GM23338 (cell line): ENCODE measurements at places on chromosomes 7 and 10.
A peak's percentile ranks its signal among the peaks of the same experiment; 100 is the strongest.

GRCh38 chr10:62804356-62805230 is at the start of gene ADO:
Gene ADO, plus strand, starts transcription at chr10:62804720. Its CDS starts 340 bp downstream, at chr10:62805060.
- peaks cover 7% of the 10 kb centered on the region; the same call in 1 of the 2 replicates for H3K36me3 ChIP-seq
- peak; percentile 95 for DNase-seq
- peak within 1 kb of the TSS; percentile 87 for H3K4me3 ChIP-seq
- no peaks in the 10 kb centered on the region for H3K27me3 ChIP-seq

DNA sequence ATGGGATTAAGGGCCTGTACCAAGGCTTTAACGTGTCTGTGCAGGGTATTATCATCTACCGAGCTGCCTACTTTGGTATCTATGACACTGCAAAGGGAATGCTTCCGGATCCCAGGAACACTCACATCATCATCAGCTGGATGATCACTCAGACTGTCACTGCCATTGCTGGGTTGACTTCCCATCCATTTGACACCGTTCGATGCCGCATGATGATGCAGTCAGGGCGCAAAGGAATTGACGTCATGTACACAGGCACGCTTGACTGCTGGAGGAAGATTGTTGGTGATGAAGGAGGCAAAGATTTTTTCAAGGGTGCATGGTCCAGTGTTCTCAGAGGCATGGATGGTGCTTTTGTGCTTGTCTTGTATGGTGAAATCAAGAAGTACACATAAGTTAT is 18.2 kb downstream of the LSM5 start:
- no peaks in the 10 kb centered on the region for H3K36me3 ChIP-seq
- no peaks in the 10 kb centered on the region for H3K27me3 ChIP-seq
- H3K4me1 ChIP-seq: no peaks in the 10 kb centered on the region

DNA sequence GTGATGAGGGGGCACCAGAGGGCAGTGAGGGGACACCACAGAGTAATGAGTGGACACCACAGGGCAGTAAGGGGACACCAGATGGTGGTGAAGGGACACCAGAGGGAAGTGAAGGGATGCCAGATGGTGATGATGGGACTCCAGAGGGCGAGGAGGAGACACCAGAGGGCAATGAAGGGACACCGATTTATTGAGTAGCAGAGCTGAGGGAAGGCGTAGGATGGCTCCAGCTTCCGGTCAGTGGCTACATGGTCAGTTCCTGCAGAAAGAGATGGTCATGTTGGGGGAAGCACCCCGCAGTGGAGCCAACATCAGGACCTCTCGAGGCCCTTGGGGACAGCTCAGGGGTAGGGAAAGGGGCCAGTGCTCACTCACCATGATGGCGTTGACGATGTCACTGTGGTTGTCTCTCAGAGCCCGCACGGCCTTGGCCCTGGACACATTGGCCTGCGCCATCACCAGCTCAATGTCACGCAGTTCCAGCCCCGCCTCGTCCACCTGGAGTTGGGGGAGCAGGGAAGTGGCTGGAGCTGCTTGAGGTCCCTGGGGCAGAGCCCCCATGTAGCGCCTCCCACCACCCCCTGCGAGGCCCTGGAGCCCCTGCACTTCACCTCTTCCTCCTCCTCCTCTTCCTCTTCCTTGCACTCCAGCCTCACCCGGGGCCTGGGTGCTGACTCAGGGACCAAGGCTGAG is 8.4 kb downstream of the NACAD start:
- H3K36me3 ChIP-seq: no peaks in the 10 kb centered on the region
- DNase-seq: no peak
- H3K27ac ChIP-seq: no peak overlapping the region
- no peak overlapping the region for H3K4me3 ChIP-seq
- no peaks in the 10 kb centered on the region for H3K27me3 ChIP-seq

DNA sequence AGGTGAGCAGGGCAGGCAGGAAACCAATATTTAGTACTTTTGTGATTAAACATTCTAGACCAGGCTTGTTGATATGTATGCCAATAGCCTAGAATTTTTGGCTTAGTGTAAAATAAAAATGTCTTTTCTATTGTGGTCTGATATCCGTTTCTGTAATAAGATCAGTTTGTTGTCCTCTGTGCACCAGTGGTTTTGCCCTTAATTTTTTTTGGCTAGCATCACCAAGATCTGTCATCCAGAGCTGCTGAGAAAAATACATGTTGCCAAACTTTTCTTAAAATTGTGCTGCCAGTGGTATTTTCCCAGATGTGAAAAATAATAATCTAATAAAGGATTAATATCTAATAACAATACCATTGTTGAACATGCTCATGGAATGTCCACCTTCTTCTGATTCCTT is 115.6 kb downstream of the TWIST1 start:
- H3K4me1 ChIP-seq: peaks cover 4% of the 10 kb centered on the region; the same call in 1 of the 2 replicates
- no peak overlapping the region for H3K27ac ChIP-seq
- no peaks in the 10 kb centered on the region for H3K36me3 ChIP-seq
- H3K4me3 ChIP-seq: no peak overlapping the region
- no peaks in the 10 kb centered on the region for H3K27me3 ChIP-seq

DNA sequence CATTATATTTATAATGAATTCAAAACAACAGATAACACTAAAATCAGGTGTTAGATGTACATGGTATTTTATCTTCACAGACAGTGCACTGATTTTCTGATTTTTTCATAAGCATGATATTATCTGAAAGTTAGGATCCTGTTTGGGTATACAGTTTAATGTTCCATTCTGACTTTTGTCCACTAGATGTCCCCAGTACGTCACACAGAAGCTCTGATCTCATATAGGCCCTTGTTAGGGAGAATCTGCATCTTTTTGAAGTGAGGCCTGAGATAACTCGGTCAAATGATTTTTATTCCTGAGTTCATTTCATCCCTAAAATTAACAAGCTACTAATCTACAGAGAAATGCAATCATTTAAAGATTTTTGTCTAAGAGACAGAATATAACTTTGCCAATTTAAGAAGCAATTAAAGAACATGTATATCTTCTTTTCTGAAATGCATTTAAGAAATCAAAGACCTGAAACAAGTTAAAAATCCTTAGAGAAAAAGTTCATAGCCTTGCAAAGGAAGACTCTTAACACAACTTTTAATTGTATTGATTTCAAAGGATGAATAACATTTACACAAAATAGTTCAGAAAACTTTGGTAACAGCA is 72.0 kb upstream of the TES start:
- no peaks in the 10 kb centered on the region for H3K36me3 ChIP-seq
- DNase-seq: peak; percentile 77
- no peaks in the 10 kb centered on the region for H3K27me3 ChIP-seq
- H3K4me3 ChIP-seq: no peak overlapping the region
- H3K4me1 ChIP-seq: no peaks in the 10 kb centered on the region
- H3K27ac ChIP-seq: no peak overlapping the region

GRCh38 chr7:129315960-129316359 is 91.1 kb downstream of the AHCYL2 start:
- no peaks in the 10 kb centered on the region for H3K27me3 ChIP-seq
- no peaks in the 10 kb centered on the region for H3K36me3 ChIP-seq
- H3K27ac ChIP-seq: no peak overlapping the region
- H3K4me1 ChIP-seq: no peaks in the 10 kb centered on the region

DNA sequence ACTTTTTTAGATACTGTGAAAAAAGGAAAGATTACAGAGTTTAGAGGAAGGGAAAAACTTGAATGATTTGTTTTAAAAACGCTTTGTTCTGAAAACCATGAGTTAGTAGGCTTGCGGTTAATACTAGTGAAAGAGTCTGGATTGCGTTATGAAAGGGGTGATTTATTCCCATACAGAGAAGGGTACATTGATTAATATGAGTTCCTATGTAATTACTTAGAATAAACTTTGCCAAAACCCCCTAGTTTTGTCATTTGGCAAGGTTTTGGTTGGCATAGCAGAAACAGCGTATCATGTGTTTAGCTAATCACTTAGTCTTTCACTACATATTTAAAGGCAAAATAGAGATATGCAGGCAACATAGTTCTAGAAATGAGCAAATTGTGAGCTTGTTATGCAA is 91.2 kb upstream of the POT1 start:
- no peaks in the 10 kb centered on the region for H3K36me3 ChIP-seq
- no peak for DNase-seq
- H3K4me3 ChIP-seq: no peak overlapping the region
- no peak overlapping the region for H3K27ac ChIP-seq
- no peaks in the 10 kb centered on the region for H3K27me3 ChIP-seq
- no peaks in the 10 kb centered on the region for H3K4me1 ChIP-seq

GRCh38 chr7:22082553-22082885 is 136.8 kb upstream of the CDCA7L start:
- DNase-seq: peak; percentile 79
- no peaks in the 10 kb centered on the region; the same call in 1 of the 2 replicates for H3K36me3 ChIP-seq
- H3K27me3 ChIP-seq: peaks cover 10% of the 10 kb centered on the region
- peak overlapping the region; percentile 76 for H3K4me3 ChIP-seq

DNA sequence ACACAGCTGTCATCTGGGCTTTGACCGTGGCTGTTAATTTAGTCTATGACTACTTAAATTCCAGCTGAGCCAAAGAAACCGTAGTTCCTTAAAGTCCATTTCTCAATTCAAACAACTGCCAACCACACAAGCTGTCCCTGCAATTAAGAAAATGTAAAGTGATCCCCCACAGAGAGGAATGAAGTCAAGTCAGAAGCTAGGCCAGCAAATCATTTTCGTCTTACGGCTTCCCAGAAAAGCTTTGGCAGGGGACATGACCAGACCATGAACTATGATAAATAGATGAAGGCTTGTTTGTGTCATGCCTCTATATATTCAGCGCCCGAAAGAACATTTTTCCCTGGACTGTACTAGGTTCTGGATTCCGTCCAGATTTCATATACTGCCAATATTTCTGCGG is 54.6 kb downstream of the HACD1 start:
- H3K4me3 ChIP-seq: no peak overlapping the region
- no peaks in the 10 kb centered on the region for H3K27me3 ChIP-seq
- peaks cover 29% of the 10 kb centered on the region; the same call in 1 of the 2 replicates for H3K4me1 ChIP-seq
- H3K36me3 ChIP-seq: no peaks in the 10 kb centered on the region

- 0 out of 2 replicates have a peak overlapping the region, but pooled peaks have one; percentile 29 for H3K27ac ChIP-seq
- DNase-seq: no peak
- no peaks in the 10 kb centered on the region for H3K36me3 ChIP-seq
- no peaks in the 10 kb centered on the region for H3K27me3 ChIP-seq
Observed at GRCh38 chr10:95277201-95277570, 13.6 kb downstream of the PDLIM1 start.
